ENCODE measurements at places on chromosomes 11 and 22. TPM values are rescaled to one million over a fixed set of nuclear protein-coding genes. Genes with fewer than 3 reads are reported as not detected.
A peak's percentile ranks its signal among the peaks of the same experiment; 100 is the strongest.

GRCh38 chr11:78821371-78822306 is 247.0 kb upstream of the NARS2 start:
- no peak for ATAC-seq

DNA sequence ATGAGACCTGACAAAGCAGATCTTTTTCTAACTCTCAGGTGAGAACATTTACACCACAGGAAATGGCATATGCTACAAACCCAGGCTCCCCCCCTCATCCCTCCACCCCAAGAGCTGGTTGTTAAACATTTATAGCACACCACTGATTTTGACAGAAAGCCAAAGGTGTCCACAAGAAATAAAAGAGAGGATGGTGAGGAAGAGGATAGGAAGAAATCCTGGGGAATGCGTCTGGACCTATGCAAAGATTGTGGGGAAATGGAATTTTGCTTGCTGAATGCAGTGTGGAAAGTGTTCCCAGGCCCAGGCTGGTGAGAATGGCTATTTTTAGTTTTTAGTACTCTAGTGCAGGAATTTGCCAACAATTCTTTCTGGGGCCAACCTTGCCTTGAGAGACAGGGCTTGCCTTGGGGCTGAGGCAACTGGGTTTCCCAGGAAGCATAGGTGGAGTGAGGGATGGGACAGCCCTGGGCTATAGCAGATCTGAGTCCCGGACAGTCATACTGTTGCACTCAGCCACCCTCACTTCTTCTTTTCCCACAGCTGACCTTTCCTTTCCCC is 163.9 kb downstream of the ADAMTS15 start:
- ATAC-seq, result no peak

- ATAC-seq, result no peak
These were observed 79.4 kb upstream of the NNMT start for GRCh38 chr11:114216796-114217180.

GRCh38 chr11:27921472-27921871 is 186.5 kb downstream of the KIF18A start:
- ATAC-seq, result no peak

DNA sequence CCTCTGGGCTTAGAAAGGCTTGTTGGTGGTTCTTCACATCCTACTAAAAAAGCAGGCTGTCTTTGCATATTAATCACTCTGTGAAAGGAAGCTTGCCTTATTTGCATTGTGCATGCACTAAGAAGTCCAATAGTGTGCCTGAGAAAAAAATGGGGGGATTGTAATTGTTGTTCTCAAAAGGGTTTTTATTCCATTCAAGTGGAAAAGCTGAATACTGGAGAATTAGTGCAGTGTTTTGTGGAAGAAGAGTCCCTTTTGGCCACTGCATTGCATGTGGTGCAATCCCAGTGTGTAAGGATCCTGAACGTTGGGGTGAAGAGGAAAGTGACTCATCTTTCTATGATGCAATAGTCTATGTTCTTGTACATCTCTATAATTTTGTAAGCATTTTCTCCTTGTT is 16.5 kb downstream of the NCAM1 start:
- ATAC-seq, result peak; percentile 93

- no peak for ATAC-seq
These were observed 36.1 kb upstream of the PDE2A start for GRCh38 chr11:72710278-72710677.

DNA sequence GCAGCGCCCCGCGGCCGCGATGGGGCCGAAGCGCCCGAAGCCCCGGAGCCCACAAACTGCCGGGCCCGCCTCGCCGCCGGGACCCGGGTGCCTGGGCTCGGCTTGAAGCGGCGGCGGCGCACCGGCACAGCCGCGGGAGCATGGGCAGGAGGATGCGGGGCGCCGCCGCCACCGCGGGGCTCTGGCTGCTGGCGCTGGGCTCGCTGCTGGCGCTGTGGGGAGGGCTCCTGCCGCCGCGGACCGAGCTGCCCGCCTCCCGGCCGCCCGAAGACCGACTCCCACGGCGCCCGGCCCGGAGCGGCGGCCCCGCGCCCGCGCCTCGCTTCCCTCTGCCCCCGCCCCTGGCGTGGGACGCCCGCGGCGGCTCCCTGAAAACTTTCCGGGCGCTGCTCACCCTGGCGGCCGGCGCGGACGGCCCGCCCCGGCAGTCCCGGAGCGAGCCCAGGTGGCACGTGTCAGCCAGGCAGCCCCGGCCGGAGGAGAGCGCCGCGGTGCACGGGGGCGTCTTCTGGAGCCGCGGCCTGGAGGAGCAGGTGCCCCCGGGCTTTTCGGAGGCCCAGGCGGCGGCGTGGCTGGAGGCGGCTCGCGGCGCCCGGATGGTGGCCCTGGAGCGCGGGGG is 346 bp downstream of the FJX1 start:
- ATAC-seq, result peak; percentile 30

- no peak for ATAC-seq
These were observed 14.4 kb downstream of the TUB start for GRCh38 chr11:8095371-8095770.

- no peak for ATAC-seq
These were observed 56.6 kb downstream of the CSNK2A3 start for GRCh38 chr11:11296434-11296833.

DNA sequence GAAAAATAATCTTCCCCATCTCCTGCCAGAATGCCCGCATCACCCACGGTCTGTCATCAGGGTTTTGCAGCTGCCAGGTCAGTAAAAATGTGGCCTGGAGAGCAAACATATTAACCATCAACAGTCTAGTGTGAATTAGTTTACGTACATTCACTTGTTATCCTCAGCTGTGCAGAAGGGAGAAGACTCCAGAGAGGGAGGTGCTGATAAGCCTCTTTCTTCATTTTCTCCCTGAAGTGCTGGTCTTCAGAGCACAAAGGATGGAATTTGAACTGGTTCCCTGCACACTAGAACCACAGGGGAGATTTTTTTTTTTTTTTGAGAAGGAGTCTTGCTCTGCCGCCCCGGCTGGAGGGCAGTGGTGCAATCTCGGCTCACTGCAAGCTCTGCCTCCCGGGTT is 8.2 kb downstream of the FGF19 start:
- ATAC-seq, result no peak

RRAS2 gene
- 17.6 TPM for total RNA-seq

PRDX5 gene
- total RNA-seq, result 469 TPM

CASP5 gene
- not detected for total RNA-seq

H19 gene
- total RNA-seq, result 17.6 TPM

CCDC89 gene
- total RNA-seq, result 0.71 TPM

HPS4 gene
- total RNA-seq, result 21.7 TPM

ZBTB3 gene
- total RNA-seq, result 10.9 TPM

FAM180B gene
- 0.52 TPM for total RNA-seq

Measured in motor neuron (in vitro differentiated cells).